NCI-H1105 (cell line): ENCODE measurements at places on chromosomes 2 and 18.

GRCh38 chr2:53777134-53777533 is 9.5 kb downstream of the CHAC2 start:
- DNase-seq: no peak

DNA sequence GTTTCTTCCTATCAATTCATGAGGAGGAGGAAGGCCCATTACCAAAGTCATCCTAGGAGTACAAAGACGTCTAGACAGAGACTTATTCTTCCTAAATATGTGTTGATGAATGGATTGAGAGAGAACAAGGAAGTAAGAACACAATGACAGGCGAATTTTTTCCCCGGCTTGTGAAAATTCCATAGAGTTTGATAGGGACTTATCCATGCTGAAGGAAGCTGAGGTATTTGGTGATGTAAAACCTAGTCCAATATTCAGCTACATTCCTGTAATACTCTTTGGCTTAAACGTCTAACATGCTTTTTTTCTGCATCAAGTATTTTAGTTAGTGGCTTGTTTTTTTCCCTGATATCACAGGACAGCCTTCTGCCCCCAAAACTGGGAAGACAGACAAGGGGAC is 121.9 kb upstream of the MYT1L start:
- DNase-seq: no peak

DNA sequence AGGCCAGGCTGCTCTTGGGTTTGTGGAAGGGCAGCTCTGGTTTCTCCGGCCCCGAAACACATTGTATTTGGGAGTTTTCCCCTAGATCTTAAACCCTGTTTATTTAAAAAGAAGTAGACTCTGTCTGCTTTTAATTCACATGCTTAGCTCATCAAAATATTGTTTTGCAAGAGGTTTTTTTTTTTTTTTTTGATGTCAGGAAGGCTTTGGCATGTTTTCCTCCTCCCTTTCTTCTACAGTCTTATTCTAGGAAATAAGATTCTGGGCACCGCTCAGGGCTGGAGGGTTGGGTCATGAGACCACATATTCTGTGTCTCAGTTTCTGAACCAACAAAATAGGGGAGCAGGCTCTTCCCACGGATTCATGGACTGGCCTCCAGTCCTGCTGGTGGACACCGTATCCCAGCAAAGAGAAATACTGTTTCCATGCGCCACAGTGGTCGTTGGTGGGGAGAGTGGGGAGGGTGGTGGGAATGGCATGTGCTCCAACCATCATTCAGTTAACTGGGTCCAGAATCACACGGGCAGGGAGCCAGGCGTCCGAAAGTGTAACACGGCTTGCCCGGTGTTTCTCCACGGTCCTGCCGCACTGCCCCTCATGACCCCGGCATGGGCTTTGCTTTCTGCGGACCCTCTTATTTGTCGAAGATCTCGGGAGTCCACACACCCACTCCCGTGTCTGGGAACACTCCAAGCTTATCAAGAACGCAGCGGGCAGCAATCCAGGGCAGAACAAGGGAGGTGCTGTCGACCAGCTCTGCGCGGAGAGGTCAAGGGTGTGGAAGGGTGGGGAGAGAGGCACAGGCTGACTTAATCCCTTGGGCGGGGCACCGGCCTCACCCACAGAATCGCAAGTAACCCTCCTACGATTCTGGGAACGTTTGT is 176.7 kb downstream of the GLI2 start:
- no peak for DNase-seq

DNA sequence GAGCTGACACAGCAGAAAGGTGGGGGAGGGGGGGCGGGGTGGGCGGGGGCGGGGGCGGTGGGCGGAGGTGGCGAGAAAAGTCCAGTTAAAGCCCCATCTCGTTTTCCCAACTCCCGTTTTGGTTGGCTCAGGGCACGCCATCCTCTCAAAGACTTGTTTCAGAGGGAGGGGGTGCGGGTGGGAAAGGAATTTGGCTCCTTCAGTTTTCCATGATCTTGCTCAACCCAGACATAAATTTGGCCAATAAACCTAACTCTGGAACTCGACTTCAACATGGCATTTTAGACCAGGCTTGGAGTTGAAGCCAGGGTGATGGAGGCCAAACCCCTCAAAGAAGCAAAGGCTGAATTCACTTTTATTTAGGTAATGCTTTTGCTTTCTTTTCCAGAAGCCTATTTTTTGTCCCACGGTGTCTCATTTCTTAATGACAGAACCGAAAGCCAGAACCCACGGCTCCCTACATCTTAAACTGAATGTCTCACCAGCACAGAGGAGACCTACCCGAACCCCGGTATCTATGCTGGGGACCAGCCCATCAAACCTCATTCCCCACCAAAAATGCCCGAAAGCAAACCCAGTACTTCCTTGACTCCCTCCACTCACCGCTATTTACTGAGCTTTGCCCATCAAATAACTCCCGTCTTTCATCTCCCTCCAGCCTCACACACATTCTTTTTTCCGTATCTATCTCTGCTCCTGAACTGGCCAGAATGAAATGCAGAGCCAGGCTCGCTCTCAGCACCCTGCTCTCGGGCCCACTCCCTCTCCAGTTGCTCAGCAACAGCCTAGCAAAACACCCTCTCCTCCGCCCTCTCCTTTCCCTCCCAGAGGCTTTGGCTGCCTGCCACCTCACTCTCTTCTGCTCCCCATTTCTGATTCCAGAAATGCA is 4.3 kb downstream of the IGFBP5 start:
- DNase-seq: peak; percentile 86
